Brain microvascular endothelial cell (primary cell): ENCODE measurements at places on chromosomes 3 and 15.

GRCh38 chr3:75218577-75218976 lies 445.6 kb upstream of the FRG2C start:
- DNase-seq = no peak

GRCh38 chr3:115322901-115323300 lies 175.8 kb upstream of the ZBTB20 start:
- no peak for DNase-seq

- no peak for DNase-seq
Measured at GRCh38 chr3:148839805-148840204, 12.2 kb downstream of the CPB1 start.

DNA sequence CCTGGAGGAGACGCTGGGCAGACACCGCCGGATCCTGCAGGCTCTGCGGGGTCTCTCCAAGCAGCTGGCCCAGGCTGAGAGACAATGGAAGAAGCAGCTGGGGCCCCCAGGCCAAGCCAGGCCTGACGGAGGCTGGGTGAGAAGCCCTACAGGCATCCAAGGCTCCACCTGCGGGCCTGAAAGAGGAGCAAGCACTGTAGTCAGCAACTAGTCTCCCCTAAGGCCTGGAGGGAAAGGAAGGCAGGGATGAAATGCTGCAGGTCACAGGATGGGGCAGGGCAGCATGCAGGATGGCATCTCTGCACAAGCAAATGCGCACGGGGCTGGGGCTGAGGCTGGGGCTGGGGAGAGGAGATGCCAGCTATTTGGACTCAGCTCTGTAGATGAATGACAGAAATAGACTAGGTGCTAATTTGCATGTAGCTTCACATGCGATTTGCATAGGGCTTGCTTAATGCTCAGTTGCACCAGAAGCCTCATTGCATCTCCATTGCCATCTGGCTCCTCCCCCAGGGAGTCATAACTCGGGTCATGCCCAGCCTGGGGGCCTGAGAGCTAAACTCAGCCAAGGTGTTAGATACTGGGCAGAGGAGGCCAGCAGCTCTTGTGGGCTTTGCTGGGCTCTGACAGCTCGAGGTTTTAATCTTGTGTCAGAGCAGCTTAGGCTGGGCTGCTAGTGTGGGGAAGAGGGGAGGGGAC lies 5.2 kb upstream of the CPLX3 start:
- DNase-seq = no peak

GRCh38 chr3:159751146-159751545 lies 237.5 kb upstream of the IL12A start:
- no peak for DNase-seq
